ENCODE measurements at places on chromosomes 7 and 10.

GRCh38 chr7:155356323-155357105 is 58.8 kb downstream of the INSIG1 start:
- DNase-seq = no peak

GRCh38 chr10:12949248-12949647 is 52.3 kb downstream of the CCDC3 start:
- no peak for DNase-seq

DNA sequence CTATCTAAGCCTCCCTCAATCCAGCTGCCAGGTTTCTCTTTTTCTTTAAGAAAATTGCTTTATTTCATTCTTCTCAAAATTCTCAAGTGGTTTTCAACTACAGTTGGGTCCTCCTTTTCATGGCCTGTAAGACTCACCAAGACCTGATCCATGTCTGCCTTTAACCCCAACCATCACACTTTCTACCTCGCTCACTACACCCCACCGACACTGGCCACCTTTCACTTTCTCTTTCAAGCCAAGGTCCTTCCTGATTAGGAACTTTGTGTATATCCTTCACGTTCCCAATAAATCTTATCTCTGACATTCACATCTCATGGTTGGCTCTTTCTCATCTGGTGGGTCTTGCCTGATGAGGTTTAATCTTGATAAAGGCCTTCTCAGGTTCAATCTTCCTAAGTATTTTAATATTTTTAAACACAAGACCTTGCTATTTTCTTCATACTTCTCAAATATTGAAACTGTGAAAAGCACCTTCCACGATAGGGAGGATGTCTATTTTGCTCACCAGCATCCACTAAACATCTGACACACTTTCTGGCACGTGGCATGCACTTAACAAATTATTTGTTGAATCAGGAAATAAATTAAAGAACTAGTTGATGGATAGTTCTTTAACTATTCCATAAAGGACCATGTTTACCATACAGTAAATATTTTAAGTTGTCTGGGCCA is 624.8 kb downstream of the GRID1 start:
- DNase-seq = no peak

DNA sequence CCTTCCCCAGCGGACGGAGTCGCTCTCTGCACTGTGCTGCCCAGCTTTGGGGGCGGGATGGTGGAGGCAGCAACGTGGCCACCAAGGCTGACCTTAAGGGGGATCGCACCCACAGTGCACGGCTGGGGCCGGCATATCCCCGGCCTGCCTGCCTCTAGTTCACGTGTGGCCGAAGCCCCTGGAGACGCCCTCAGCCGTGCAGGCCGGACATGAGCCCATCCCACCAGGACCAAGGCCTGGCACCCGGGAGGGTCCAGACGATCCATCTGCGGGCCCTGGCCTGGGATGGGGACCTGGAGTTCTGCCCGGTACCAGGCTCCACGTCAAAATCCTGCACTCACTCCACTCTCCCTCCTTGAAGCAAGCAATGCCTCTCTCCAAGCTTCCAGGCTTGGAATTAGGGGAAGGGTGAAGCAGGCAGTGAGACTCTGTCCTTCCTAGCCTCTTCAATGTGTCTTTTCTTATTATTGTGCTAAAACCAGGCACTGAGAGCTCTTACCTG is 520.8 kb downstream of the REEP3 start:
- no peak for DNase-seq

DNA sequence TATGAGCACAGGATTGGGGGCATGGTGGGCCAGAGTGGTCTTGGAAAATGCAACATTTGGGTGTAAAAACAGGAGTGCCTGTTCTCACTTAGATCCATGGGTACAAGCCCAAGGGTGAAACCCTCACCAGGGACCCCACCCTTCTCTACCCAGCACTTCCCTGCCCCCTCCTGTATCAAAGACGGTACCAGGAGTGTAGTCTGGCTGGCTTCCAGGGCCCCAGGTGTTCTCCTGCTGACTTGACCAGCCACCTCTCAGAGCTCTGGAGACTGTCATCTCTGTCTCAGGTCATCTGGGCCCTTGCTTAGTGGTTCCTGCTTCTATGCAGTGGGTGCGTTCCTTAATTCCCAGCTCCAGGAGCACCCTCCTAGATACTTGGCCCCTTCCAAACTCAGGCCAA is 447.2 kb downstream of the LRMDA start:
- no peak for DNase-seq

DNA sequence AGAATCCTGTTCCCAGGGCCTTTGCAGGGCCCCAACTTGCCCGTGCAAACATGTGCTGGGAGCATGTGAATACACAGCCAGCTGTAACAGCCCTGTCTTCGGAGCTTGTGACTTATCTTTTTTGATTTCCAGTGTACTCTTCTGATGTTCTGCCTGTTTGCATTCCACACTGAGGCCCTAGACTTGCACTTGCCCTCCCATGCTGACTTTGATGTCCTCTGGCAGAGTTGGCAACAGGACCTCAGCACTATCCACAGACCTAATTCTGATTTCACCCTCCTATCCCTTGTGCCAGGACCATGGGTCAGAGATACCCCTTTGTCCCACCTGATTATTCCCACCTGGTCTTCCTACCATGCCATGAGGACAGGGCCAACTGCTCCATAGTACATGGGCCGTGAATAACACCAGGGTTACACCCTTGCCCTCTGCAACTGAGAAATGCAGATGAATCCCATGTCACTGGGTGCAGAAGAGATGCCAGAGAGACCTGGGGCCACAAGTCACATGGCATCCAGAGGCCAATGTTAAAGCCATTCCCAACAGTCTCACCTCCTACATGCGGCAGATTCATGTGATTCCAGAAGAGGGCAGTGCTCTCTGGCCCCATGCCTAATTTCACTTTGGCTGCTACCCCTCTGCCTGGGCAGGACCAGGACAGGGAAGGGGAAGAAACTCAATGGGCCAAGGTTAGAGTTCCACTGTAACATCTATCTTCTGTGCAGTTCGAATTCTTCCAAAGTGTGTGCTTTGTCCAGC is 43.0 kb downstream of the SCRN1 start:
- DNase-seq = no peak

- no peak for DNase-seq
Measured at GRCh38 chr7:30104157-30104556, 30.6 kb upstream of the MTURN start.

- DNase-seq = no peak
Measured at GRCh38 chr10:115082506-115082905, 10.7 kb upstream of the ATRNL1 start.

GRCh38 chr10:78563314-78563713 is 505.5 kb upstream of the ZMIZ1 start:
- no peak for DNase-seq

GRCh38 chr7:12136523-12136922 is 74.6 kb upstream of the TMEM106B start:
- DNase-seq = no peak

Measured in SHP77 treated with DMSO at 0.1 percent for 48 hours (cell line).